PC-3 (cell line): ENCODE measurements at places on chromosomes 11 and 22. TPM values are rescaled to one million over a fixed set of nuclear protein-coding genes. Genes with fewer than 3 reads are reported as not detected.

The GSTT2B gene
- 2.6 and 3.2 TPM in 2 replicates for total RNA-seq

The PRSS23 gene
- 39.0 and 43.2 TPM in 2 replicates for total RNA-seq

The PRDM11 gene
- total RNA-seq: 5.0 and 6.3 TPM in 2 replicates

DNA sequence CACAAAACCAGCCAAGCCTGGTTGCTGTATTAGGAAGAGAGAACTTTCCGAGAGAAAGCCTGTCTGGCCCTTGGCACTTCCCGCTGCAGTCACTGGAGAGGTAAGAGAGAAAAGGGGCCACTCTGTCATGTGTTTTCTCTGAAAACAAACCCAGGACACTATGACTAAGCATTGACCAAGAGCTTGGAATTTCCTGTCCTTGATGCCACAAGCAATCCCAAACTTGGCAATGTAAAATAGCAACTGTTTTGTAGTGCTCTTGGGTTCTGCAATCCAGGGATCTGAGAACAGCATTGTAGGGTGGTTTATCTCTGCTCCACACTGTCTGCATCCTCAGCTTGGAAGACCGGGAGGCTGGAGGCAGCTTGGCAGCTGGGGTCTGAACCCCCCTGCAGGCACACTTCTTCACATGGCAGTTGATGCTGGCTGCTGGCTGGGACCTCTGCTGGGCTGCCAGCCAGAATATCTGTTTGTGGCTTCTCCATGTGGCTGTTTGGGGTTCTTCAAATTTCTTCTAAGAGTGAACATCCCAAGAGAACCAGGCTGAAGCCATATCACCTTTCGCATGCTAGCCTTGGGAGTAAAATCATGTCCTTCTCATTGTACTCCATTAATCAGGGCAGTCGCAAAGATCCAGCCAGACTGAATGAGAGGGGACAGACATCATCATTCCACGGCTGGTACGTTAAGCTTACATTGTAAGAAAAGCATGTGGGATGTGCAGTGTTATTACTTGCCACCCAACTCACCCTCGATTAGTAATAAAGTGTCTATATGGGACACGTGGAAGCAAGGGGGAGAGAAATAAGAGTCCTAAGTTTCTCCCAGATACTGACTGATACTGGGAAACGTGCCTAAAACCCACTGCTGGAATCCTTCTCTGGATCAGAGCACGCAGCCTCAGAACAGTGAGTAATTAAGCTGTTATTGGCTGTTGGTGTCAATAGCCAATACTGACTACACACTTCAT, 537.4 kb upstream of the B3GAT1 start:
- no peak overlapping the region for H3K4me3 ChIP-seq
- no peak overlapping the region for H3K27ac ChIP-seq
- peaks cover 5% of the 10 kb centered on the region; the same call in 1 of the 2 replicates for H3K27me3 ChIP-seq
- H3K4me1 ChIP-seq: peaks cover 17% of the 10 kb centered on the region; the same call in 1 of the 2 replicates

DNA sequence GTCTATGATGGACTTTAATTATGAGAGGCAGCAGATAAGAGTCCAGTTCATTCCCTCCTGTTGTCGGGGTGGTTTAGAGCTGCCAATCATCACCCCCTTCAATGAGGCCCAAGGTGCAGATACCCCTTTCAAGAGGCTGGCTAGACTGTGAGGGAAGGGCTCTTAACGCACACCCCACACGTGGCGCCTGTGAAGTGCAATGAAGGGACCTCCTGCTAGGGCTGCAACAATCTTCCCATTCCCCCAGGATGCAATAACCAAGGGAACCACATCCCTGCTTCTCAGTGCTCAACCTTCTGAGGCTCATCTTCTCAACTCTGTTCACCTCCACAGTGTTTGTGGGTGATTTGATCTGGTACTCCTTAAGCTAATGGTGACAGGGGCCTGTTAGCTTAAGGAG, 19.0 kb downstream of the TENM4 start:
- H3K27me3 ChIP-seq: no peaks in the 10 kb centered on the region
- DNase-seq: no peak
- H3K27ac ChIP-seq: no peak overlapping the region
- H3K36me3 ChIP-seq: no peaks in the 10 kb centered on the region
- H3K4me3 ChIP-seq: no peak overlapping the region
